ENCODE measurements at places on chromosomes 1 and 21. TPM values are rescaled to one million over a fixed set of nuclear protein-coding genes. Genes with fewer than 3 reads are reported as not detected.
A peak's percentile ranks its signal among the peaks of the same experiment; 100 is the strongest.

DNA sequence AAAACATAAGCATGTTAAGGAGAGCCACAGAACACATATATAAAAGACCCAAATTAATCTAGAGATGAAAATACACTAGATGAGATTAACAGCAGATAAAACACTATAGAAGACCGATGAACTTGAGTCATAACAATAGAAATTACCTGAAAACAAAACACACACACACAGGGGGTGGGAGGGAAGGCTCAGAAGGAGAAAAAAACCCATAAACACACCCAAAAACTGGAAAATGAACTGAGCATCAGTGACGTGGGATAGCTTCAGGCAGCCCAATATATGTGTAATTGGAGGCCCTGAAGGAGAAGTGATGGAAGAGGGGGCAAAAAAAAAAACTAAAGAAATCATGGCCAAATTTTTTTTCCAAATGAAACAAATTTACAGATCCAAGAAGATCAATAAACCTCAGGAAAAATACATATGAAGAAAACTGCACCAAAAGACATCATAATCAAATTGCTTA is 11.4 kb downstream of the ALDH9A1 start:
- no peak for DNase-seq
- peaks cover 82% of the 10 kb centered on the region for H3K36me3 ChIP-seq
- H3K27ac ChIP-seq, result peak overlapping the region; percentile 72
- H3K4me3 ChIP-seq, result peak overlapping the region; percentile 23
- H3K4me1 ChIP-seq, result peaks cover 47% of the 10 kb centered on the region
- H3K27me3 ChIP-seq, result no peaks in the 10 kb centered on the region

GRCh38 chr1:151314137-151314875 is 12.9 kb downstream of the PI4KB start:
- H3K4me1 ChIP-seq, result peaks cover 23% of the 10 kb centered on the region
- peak overlapping the region; percentile 24 for H3K27ac ChIP-seq
- H3K27me3 ChIP-seq, result no peaks in the 10 kb centered on the region
- no peak for DNase-seq
- H3K4me3 ChIP-seq, result no peak overlapping the region
- peaks cover 61% of the 10 kb centered on the region for H3K36me3 ChIP-seq

- no peak for DNase-seq
- H3K4me1 ChIP-seq, result peaks cover 13% of the 10 kb centered on the region
- peaks cover 4% of the 10 kb centered on the region for H3K27me3 ChIP-seq
- no peak overlapping the region for H3K4me3 ChIP-seq
Observed at GRCh38 chr1:97947695-97948094, 26.9 kb upstream of the DPYD start.

DNA sequence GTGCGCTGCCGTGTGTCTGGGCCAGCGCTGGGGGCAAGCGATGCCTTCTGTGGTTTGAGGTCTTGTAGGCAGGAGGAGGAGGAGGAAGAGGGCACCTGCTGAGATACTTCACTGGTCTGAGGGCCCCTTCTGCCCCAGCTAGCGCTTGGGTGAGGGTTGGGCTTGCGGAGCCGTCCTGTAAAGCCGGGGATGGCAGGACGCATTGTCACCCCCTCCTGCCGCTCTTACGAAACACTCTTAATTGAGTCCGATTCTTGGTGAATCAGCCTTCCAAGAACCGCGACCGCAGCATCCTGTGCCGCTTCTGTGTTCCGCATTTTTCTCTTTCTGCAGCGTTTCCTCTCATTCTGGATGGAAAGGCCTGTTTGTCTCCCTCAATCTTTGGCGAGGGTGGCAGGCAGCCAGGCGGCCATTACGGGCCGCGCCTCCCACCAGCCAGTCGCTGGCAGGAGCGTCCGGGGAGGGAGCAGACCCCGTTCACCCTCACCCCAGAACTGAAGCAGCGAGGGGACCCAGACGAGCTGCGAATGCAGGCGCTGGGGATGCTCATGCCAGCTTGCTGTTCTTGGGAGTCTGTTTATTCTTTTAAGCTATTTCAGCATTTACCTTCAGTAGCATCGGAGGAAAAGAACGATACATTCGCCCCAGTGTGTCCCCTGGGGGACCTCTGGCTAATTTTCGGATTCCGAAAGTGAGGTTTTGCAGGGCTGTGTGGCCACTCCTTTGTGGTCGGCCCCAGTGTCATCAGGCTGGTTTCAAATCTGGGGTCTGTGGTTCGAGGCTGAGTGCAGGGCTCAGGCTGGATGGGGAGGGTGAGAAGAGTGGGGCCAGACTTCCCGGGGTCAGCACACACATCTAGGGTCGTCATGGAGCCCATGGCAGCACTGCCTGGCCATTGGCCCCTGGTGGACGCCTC is 62.7 kb downstream of the SKI start:
- peak overlapping the region; percentile 74 for H3K4me3 ChIP-seq
- peaks cover 20% of the 10 kb centered on the region for H3K36me3 ChIP-seq
- DNase-seq, result peak; percentile 92
- H3K4me1 ChIP-seq, result peaks cover 85% of the 10 kb centered on the region
- no peaks in the 10 kb centered on the region for H3K27me3 ChIP-seq

DNA sequence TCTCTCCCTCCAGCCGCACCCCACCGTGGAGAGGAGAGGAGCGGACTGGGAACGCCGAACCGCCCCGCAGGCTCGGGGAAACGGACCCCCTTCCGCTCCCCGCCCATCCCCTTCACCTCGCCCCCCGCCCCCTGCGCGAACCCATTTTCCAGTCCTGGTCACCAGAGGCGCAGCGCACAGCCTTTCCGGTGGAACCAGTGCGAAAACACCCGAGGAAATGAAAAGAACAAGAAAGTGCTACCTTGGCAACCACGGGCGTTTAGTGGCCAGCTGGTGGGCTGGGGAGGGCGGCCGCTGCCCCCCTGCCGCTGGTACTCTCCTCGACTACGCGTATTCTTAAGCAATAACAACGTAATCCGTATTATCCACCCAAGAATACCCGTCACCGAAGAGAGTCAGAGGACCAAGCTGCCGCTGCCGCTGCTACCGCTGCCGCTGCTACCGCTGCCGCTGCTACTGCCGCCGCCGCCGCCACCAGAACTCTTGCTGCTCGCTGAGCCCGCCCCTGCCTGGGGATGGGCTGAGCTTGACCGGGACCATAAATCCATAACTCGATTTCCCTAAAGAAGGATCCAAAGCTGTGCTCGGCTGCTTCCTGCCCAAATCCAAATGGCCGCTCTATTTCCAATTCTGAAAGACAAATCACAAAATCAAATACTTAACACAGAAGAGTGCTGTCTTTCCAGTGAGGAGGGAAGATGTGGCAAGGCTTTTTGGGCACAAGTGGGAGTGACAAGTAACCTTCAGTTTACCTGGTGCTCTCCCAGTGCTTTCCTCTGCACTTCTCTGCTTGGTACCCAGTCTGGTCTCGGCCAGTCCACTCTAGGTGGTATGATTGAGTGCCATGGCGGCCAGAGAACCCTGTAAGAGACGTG is 125.2 kb upstream of the DPYD start:
- H3K4me1 ChIP-seq, result peaks cover 37% of the 10 kb centered on the region
- H3K4me3 ChIP-seq, result peak overlapping the region; percentile 68
- H3K27ac ChIP-seq, result no peak overlapping the region
- H3K36me3 ChIP-seq, result no peaks in the 10 kb centered on the region
- H3K27me3 ChIP-seq, result peaks cover 67% of the 10 kb centered on the region

- peaks cover 33% of the 10 kb centered on the region for H3K4me1 ChIP-seq
- H3K27ac ChIP-seq, result no peak overlapping the region
- peak; percentile 83 for DNase-seq
- no peaks in the 10 kb centered on the region for H3K27me3 ChIP-seq
- H3K36me3 ChIP-seq, result peaks cover 12% of the 10 kb centered on the region
- no peak overlapping the region for H3K4me3 ChIP-seq
Observed at GRCh38 chr1:198934901-198935305, 296.1 kb downstream of the PTPRC start.

DNA sequence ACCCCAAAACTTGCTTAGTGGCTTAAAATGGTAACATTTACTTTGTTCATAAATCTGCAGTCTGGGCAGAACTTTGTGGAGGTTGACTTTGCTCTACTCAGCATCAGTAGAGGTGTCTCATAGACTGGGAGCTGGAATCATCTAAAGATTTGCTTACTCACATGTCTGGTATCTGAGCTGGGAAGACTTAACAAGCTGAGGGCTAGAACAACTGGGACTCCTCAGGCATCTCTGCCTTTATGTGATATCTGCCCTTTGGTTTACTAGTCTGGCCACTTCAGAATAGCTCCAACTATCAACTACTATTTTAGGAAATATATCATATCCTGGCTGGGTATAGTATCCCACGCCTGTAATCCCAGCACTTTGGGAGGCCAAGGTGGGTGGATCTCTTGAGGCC is 82.5 kb downstream of the C4BPA start:
- H3K4me3 ChIP-seq, result no peak overlapping the region
- DNase-seq, result no peak
- no peaks in the 10 kb centered on the region for H3K36me3 ChIP-seq
- H3K27ac ChIP-seq, result no peak overlapping the region
- H3K27me3 ChIP-seq, result peaks cover 20% of the 10 kb centered on the region

GRCh38 chr1:67441739-67442281 is 11.6 kb upstream of the SERBP1 start:
- no peaks in the 10 kb centered on the region for H3K36me3 ChIP-seq
- no peak overlapping the region for H3K4me3 ChIP-seq
- DNase-seq, result no peak
- no peak overlapping the region for H3K27ac ChIP-seq
- peaks cover 5% of the 10 kb centered on the region for H3K4me1 ChIP-seq

DNA sequence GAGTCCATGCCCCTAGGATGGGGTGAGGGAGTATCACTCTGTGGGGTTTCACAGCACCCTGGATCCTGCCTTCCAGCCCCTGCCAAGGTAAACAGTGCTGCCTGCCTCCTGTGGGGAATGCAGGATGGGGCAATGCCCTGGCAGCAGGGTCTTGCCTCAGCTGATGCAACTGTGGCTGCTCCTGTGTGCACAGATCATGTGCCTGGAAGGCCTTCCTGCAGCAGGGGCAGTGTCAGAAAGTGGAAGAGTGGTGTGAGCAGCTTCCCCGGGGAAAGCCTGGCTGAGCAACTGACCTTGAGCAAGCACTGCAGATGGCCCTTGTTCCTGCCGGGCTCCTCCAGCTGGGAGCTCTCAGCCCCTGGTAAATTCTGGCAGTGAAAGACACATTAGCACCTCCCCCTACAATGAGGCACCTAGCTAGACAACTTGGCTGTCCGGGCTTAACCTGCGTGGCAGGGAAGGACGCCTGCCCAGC is 9.9 kb downstream of the TOR3A start:
- H3K4me3 ChIP-seq, result no peak overlapping the region
- H3K36me3 ChIP-seq, result peaks cover 59% of the 10 kb centered on the region
- H3K27ac ChIP-seq, result peak overlapping the region; percentile 31
- DNase-seq, result peak; percentile 7

DNA sequence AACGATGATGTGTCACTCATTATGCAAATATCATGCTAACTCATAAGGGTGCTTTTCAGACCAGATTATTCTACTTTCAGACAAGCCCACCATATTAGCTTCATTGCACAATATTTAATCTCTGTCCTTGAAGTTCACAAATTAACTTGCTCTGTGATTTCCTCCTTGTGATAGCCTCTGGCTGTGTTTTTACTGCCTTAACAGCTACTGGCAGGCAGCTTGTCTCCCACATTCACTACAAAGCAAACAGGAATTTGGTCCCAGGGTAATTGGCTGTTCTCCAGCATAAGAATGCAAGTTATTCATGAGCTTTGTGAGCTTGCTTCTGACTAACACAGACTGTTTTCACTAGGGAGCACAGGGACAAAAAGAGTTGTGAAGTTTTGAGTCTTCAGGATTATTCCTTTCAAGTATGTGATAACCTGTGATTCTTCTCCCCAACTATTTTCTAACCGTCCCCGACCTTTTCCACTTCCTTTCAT is 87.9 kb upstream of the HMCN1 start:
- peaks cover 36% of the 10 kb centered on the region for H3K36me3 ChIP-seq
- no peak overlapping the region for H3K27ac ChIP-seq
- H3K27me3 ChIP-seq, result no peaks in the 10 kb centered on the region
- H3K4me1 ChIP-seq, result peaks cover 29% of the 10 kb centered on the region

DNA sequence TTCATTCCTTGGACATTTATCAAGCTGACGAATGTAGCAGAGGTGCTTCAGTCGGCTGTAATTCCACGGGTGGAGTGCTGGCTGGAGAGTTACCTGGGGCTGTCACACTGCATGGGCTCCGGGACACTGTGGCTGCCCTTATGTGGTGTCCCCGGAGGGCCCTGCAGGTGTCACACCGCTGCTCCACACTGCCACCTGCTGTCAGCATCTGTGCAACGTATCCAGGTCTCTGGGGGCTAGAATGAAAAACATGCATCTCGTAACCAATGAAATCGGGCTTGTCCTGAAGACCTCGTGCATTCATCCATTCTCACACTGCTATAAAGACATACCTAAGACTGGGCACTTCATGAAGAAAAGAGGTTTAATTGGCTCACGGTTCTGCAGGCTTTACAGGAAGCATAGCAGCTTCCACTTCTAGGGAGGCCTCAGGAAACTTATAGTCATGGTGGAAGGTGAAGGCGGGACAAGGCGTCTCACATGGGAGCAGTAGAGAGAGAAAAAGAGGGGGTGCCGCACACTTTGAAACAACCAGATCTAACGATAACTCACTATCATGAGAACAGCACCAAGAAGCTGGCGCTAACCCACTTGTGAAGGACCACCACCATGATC is 46.7 kb upstream of the PCBP3 start:
- H3K27me3 ChIP-seq, result peaks cover 3% of the 10 kb centered on the region
- peaks cover 15% of the 10 kb centered on the region for H3K4me1 ChIP-seq
- H3K4me3 ChIP-seq, result no peak overlapping the region
- peak; percentile 87 for DNase-seq

DNA sequence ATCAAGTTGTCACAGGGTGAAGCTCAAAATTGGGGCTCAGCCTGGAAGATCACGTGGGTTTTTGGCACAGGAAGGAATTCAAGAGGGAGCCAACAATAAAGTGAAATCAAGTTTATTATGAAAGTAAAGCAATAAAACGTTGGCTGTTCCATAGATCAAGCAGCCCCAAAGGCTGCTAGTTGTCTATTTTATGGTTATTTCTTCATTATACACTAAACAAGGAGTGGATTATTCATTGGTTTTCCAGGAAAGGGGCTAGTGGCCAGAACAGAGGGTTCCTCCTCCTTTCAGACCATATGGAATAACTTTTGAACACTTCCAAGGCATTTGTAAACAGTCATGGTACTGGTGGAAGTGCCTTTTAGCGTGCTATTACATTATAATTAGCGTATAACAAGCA is 723.5 kb upstream of the ADAMTS5 start:
- H3K36me3 ChIP-seq, result no peaks in the 10 kb centered on the region
- H3K27me3 ChIP-seq, result no peaks in the 10 kb centered on the region
- no peak overlapping the region for H3K27ac ChIP-seq
- no peaks in the 10 kb centered on the region for H3K4me1 ChIP-seq

DNA sequence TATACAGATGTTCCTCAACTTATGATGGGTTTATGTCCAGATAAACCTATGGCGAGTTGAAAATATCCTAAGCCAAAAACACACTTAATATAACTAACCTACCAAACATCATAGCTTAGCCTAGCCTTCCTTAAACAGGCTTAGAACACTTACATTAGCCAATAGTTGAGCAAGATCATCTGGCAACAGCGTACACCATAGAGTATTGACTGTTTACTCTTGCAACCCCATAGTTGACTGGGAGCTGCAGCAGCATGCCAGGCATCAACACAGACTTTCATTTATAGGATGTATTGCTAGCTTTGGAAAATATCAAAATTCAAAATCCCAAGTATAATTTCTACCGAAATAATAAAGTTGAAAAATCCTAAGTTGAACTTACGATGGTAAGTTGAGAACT is 5.5 kb upstream of the LCE2D start:
- H3K36me3 ChIP-seq, result no peaks in the 10 kb centered on the region
- H3K4me3 ChIP-seq, result no peak overlapping the region
- DNase-seq, result no peak
- H3K27ac ChIP-seq, result no peak overlapping the region
- peaks cover 10% of the 10 kb centered on the region for H3K27me3 ChIP-seq

VSIG8 gene
- total RNA-seq, result not detected

CD247 gene
- total RNA-seq, result 239 TPM

CYP4Z1 gene
- total RNA-seq, result not detected

DDX59 gene
- total RNA-seq, result 32.1 TPM

OVAAL gene
- not detected for total RNA-seq

ZMYND12 gene
- total RNA-seq, result 1.3 TPM

OR2M3 gene
- total RNA-seq, result not detected
